GM12878 (cell line): ENCODE measurements at places on chromosomes 2 and 18. TPM values are rescaled to one million over a fixed set of nuclear protein-coding genes. Genes with fewer than 3 reads are reported as not detected.

PRKCE gene
- polyA plus RNA-seq, result 18.0 and 20.5 TPM in 2 replicates

RTP5 gene
- polyA plus RNA-seq, result not detected in 2 replicates

DNAJC5G gene
- polyA plus RNA-seq, result not detected in 2 replicates

PCARE gene
- not detected in 2 replicates for polyA plus RNA-seq

ID2 gene
- polyA plus RNA-seq, result 81.6 and 83.3 TPM in 2 replicates

ACOXL gene
- 0.59 and 0.83 TPM in 2 replicates for polyA plus RNA-seq

HAAO gene
- 51.3 and 58.7 TPM in 2 replicates for polyA plus RNA-seq

UGT1A7 gene
- not detected in 2 replicates for polyA plus RNA-seq

APLF gene
- 2.8 TPM in 2 replicates for polyA plus RNA-seq

STPG4 gene
- 0.19 TPM in 1 of 2 replicates, not detected in the other for polyA plus RNA-seq

B4GALT6 gene
- polyA plus RNA-seq, result 9.6 and 11.9 TPM in 2 replicates

ANKRD62 gene
- not detected in 2 replicates for polyA plus RNA-seq

KIAA2012 gene
- not detected in 2 replicates for polyA plus RNA-seq

CABYR gene
- polyA plus RNA-seq, result 1.3 and 1.7 TPM in 2 replicates

DCDC2C gene
- not detected in 2 replicates for polyA plus RNA-seq

FIGLA gene
- polyA plus RNA-seq, result not detected in 2 replicates

ERBB4 gene
- polyA plus RNA-seq, result not detected in 2 replicates

BOK gene
- polyA plus RNA-seq, result 0.12 TPM in 1 of 2 replicates, not detected in the other

CRYGD gene
- not detected in 2 replicates for polyA plus RNA-seq

UGT1A8 gene
- polyA plus RNA-seq, result not detected in 2 replicates

KCNK3 gene
- polyA plus RNA-seq, result not detected in 2 replicates

CYP1B1 gene
- polyA plus RNA-seq, result 22.0 and 25.7 TPM in 2 replicates

CAVIN2 gene
- not detected in 2 replicates for polyA plus RNA-seq

ABCG8 gene
- not detected in 2 replicates for polyA plus RNA-seq

CNDP2 gene
- polyA plus RNA-seq, result 196 and 200 TPM in 2 replicates

COLEC12 gene
- 0.04 TPM in 1 of 2 replicates, not detected in the other for polyA plus RNA-seq

EPG5 gene
- polyA plus RNA-seq, result 3.2 and 4.0 TPM in 2 replicates
